Cerebellar nuclear complex (tissue), 1 donor: ENCODE measurements at places on chromosomes 6 and 20.

DNA sequence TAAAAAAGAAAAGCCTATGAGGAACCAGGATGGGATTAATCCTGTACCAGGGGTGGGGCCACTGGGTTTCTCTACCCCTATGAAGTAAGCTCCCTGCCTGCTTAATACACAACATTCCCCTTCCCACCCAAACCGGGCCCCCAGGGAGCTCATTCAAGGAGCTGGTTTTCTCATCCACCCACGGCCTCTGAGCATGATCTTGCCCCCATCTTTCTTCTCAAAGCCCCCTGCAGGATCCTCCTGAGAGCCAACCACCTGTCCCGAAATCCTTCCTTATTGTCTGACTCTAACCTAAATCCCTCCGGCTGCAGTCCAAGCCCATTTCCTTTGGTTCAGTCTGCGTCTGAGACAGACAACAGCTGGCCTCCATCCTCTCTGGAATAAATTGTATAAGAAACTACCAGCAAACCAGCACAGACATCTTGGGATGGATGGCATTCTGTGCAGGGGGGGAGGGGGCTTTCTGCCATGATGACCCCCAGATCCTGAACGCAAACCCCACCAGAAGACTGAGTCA is 21.0 kb downstream of the KCNK5 start:
- DNase-seq = no peak

GRCh38 chr20:23971310-23971709 is 17.3 kb downstream of the GGTLC1 start:
- DNase-seq = no peak

DNA sequence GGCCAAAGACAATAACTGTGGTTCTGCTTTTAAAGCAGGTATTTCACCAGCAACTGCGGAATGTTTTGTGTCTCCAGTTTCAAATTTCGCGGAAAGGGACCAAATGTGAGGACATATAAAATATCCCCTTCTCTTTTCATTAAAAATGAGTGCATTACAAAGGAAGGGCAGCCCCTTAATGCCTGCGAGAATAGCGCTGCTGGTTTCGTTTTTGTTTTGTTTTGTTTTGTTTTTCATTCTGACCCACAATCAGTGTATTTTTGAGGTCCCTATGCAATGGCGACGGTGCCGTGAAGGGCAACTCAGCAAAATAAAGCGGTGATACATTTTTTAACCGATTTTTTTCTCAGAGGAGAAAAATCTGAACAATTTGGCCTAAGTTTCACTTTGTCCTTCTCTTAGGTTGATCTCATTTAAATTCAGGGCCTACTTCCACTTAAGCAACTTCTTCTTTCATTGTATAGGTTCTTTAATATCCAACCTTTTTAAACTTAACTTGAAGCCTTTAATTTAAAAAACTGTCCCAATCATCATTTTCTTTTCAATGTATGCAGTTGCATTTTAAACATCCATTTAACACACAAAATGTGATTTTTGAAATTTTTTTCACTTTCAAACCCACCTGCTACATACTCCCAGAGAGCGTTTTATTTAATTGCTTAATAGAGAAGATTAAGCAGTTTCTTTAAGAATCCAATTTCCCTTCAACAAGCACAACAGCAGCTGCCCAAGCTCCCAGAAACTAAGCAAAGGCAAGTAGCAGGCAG is 2.9 kb upstream of the HIVEP2 start:
- no peak for DNase-seq

GRCh38 chr6:154314084-154314483 is 42.5 kb downstream of the IPCEF1 start:
- DNase-seq = no peak

DNA sequence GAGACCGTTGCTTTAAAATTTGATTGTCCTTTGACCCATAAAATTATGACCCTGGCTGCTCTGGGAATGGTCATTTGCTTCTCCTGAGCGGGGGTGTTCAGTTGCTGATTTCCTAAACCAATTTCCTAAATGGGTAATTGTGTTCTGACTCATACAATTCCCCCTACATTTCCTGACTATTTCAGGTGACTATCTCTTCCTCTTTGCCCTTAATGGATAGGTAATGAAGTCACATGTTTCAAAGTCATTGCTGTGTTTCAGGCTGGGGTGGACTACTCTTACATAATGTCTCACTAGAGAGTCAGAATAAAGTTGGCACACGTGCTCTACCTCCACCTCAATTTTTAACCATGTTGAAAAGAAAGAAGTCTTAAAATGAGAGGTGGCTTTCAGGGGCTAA is 109.8 kb downstream of the DOK5 start:
- no peak for DNase-seq

GRCh38 chr6:135701426-135701825 is 150.1 kb upstream of the PDE7B start:
- no peak for DNase-seq
